ENCODE measurements at places on chromosomes 1 and 21.
A peak's percentile ranks its signal among the peaks of the same experiment; 100 is the strongest.

- no peak for DNase-seq
Measured at GRCh38 chr1:245090491-245091090, 64.2 kb upstream of the KIF26B start.

DNA sequence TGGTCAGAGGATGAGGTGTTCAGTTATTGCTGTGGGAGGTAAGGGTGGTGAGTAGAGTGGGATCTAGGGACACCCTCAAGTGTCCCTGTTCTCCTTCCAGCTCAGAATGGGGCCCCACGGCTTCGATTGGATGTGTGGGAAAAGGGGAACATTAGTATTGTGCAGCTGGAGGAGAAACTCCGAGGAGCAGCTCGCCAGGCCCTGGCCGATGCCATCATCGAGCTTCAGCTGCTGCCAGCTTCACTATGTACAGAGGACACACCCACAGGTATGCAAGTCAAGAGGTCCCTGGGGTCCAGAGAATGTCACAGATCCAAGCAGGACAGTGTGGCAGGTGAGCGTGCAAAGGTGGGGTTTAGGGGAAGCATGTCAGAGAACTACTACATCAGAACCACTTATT is 13.9 kb downstream of the HYI start:
- DNase-seq = no peak

GRCh38 chr1:201885531-201886075 is 3.1 kb upstream of the SHISA4 start:
- DNase-seq = no peak

DNA sequence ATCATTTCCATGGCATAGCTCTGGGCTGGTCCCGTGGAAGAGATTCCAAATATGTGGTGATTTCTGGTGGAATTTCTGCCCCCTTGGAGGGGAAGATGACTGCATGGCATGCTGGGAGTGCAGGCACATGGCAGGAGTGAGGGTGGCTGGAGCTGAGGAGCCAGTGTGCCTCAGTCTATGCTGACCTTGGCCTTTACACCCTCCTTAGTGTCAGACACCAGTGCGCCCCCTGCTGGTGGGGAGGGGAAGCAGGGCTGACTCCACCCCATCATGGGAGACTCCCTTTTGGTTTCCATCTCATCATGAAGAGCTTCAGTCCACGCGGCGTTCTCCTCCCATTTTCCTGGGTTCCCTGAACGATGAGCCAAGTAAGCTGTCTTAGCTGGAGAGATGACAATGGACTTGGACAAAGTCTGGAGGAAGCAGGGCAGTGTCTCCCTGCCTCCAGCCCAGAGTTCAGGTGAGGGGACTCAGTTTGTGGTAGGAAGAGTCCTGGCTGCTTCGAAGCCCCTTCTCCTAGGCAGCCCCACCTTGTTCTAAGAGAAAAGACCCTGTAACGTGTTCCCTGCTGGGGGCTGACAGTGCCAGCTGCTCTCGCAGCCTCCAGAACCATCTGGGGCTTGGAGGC is 10.3 kb downstream of the ALX3 start:
- DNase-seq = peak; percentile 78

- DNase-seq = no peak
Measured at GRCh38 chr1:50111503-50111902, 2.8 kb downstream of the ELAVL4 start.

DNA sequence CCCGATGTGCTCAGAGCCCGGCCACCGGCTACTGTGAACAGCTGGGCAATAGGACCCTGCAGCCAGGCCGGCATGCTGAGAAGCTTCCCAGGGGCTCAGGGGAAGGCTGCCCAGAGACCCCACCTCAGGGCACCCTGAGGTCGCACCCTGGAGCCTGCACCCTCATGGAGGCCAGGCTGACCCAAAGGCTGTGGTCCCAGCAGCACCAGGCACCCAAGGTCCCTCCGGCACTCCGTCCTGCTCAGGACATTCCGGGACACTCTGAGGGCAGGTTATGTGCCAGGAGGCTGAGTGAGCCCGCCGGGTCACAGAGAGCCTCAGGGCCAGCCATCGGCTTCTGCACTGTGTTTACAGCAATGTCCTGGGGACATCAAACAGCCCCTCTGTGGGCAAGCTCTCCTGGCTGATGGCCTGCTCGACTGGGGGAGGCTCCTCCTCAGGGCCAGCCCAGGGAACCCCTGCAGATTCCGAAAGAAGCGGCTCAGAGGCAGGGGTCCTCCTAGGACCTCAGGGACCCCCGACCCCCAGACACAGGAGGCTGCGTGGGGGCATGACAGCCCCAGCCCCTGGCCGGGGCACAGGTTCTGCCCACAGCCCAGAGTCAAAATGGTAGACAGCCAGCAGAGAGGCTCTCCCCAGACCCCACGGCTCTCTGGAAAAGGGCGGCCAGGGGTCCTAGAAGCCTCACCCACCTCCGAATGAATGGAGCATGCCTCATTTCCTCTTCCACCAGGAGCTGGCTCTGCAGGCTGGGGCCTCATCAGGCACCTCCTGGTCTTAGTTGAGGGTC is 8.2 kb downstream of the SLC19A1 start:
- no peak for DNase-seq

- no peak for DNase-seq
Measured at GRCh38 chr1:178609015-178609414, 96.1 kb downstream of the TEX35 start.

- no peak for DNase-seq
Measured at GRCh38 chr1:218996362-218996761, 177.3 kb upstream of the LYPLAL1 start.

- DNase-seq = peak; percentile 73
Measured at GRCh38 chr1:1144122-1144842, 28.4 kb upstream of the C1orf159 start.

GRCh38 chr1:12138196-12139168 is 28.3 kb upstream of the TNFRSF1B start:
- DNase-seq = no peak

- no peak for DNase-seq
Measured at GRCh38 chr21:45858180-45858579, 123.4 kb upstream of the COL6A1 start.
